ENCODE measurements at places on chromosomes 1 and 21. TPM values are rescaled to one million over a fixed set of nuclear protein-coding genes. Genes with fewer than 3 reads are reported as not detected.

SEMA4A gene
- 21.6 TPM for total RNA-seq

DNA sequence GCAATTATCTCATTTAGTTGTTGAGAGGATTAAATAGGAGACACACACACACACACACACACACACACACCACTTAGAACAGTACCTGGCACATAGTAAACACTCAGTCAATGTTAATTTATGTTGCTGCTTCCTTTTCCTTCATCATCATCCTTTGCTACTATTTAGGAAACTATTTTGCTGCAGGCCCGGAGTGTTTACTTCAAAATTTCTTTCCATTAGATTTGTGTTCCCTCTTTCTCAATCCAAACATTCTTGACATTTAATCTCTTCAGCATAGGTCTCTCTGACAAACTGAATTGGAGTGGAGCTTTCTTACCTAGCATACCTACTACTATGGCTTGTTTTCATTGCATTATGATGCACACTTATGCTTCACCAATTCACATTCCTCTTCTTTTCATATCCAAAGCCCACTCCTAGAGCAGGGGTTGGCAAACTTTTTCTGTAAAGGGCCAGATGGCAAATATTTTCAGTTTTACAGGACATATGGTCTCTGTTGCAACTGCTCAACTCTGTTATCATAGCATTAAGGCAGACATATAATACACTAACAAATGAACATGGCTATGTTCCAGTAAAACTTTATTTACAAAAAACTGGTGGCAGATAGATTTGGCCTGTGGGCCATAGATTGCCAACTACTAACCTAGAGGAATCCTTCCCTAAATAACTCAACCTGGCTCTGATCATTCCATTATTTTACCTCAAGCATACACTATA is 49.5 kb downstream of the SCMH1 start:
- no peaks in the 10 kb centered on the region for H3K27me3 ChIP-seq
- DNase-seq: no peak
- no peaks in the 10 kb centered on the region for H3K36me3 ChIP-seq
- no peak overlapping the region for H3K27ac ChIP-seq
- H3K4me1 ChIP-seq: no peaks in the 10 kb centered on the region
- no peak overlapping the region for H3K4me3 ChIP-seq

- no peaks in the 10 kb centered on the region for H3K4me1 ChIP-seq
- peaks cover 16% of the 10 kb centered on the region for H3K27me3 ChIP-seq
- no peak overlapping the region for H3K27ac ChIP-seq
- H3K36me3 ChIP-seq: no peaks in the 10 kb centered on the region
Observed at GRCh38 chr1:203124011-203124410, 3.5 kb upstream of the ADORA1 start.

- H3K36me3 ChIP-seq: peaks cover 32% of the 10 kb centered on the region
- peak overlapping the region; percentile 87 for H3K4me3 ChIP-seq
- H3K4me1 ChIP-seq: peaks cover 33% of the 10 kb centered on the region
- peak overlapping the region; percentile 64 for H3K27ac ChIP-seq
Observed at GRCh38 chr1:155272466-155273342, 600 bp downstream of the CLK2 start.

DNA sequence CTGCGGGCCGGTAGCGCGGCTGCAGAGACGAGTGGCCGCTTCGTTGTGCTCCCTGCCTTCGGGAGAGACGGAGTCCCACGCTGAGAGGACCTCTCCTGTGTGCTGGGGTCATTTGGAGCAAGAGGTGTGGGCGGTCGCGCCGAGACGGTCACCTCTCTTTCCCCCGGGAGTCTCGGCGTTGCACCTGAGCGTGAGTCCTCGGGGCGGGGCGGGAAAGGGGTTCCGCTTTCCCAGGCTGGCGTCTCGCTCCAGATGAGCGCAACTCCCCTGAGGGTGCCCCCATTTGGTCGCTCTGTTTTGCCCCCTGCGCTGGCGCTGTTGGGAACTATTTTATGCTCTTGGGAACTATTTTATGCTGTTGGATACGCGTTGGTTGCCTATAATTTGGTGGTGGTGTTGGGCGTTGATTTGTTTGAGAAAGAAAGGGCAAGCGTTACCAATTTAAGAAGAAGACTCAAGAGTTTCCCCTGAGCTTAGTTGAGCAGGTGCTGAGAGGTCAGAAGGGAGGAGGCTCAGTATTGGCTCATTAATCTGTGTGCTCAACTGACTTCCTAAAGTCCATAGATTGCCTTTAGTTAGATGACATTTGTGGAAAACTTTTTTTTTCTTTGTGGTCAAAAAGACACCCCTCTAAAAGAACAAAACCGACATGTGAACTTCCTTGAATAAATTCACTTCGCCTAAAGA is 683 bp downstream of the LRRC8B start:
- no peaks in the 10 kb centered on the region for H3K36me3 ChIP-seq
- no peaks in the 10 kb centered on the region for H3K27me3 ChIP-seq

DNA sequence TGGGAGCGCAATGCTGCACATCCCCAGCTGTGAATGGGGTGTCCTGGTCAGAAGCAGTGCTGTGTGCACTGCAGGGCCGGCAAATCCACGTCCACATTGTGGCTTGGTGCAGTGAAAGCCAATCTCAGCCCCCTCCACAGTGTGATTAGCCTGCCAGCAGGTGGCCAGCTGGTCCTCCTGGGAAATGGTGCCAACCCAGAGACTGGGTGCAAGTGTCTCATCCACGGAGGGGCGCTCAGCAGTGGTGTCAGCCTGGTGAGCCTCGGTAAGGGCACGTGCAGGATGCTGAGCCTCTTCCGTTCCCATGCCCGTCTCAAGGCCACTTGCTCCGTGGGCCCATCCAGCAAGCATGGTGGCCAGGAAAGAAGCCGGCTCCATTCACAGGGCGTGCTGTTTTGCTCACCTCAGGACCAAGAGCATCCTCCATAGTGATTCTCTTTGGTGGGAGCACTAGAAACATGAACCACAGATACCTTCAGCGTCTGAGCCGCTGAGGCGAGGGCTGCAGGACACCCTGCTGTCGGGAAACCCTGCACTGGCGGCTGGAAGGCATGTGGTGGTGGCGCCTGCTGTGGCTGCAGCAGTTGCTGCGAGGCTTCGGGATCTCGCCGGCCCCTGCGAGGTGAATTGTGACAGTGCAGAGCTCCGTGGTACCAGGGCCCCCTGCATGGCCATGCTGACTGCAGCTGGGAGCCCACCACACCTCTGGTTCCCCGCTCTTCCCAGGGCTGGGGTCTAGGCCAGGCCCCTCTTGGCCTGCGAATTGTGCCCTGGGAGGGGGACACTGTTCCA is 2.0 kb upstream of the SMYD3 start:
- DNase-seq: no peak
- peaks cover 7% of the 10 kb centered on the region for H3K4me1 ChIP-seq
- no peaks in the 10 kb centered on the region for H3K27me3 ChIP-seq
- H3K27ac ChIP-seq: no peak overlapping the region
- H3K36me3 ChIP-seq: no peaks in the 10 kb centered on the region
- H3K4me3 ChIP-seq: no peak overlapping the region

Data from CD8-positive, alpha-beta memory T cell (primary cell).